Astrocyte of the spinal cord (primary cell): ENCODE measurements at places on chromosomes 5 and 9.

DNA sequence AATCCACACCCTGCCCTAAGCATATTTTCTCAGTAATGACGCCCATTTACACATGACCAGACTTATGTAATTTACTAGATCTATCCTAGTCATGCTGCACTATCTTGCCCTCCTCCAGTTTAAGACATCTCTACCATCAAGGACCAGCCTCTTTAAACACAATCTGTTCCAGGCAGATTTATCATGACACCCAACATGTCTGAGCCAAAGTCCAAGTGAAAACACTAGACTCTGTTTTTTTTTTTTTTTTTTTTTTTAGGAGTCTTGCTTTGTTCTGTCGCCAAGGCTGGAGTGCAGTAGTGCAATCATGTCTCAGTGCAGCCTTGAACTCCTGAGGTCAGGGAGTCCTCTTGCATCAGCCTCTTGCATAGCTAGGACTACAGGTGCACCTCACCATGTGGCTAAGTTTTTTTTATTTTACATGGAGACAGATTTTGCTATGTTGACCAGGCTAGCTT is 354.6 kb downstream of the ARRDC3 start:
- DNase-seq = no peak

- DNase-seq = no peak
Observed at GRCh38 chr5:14281746-14282181, 138.6 kb downstream of the TRIO start.

DNA sequence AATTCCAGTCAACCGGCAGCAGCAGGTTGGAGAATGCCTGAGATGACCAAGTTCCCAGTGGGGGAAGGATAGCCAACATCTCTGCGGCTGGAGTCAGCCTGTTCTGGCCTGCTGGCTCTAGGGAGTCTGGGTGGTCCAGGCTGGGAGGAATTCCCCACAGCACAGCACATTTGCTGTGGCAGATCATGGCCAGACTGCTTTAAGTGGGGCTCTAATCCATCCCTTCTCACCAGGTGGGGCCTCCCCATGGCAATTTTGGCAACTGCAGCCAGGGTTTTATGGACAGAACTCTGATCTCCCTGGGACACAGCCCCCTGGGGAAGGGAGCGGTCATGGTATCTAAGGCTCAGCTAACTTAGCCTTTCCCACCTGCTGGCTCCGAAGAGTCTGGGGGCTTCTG is 226.1 kb downstream of the DTWD2 start:
- no peak for DNase-seq

GRCh38 chr9:129483415-129484351 is 137.2 kb downstream of the C9orf50 start:
- DNase-seq = peak; percentile 93

GRCh38 chr9:136742591-136743391 is at the start of gene LCN10:
Gene LCN10 (minus strand): TSS chr9:136742940. CDS start chr9:136742903, 37 bp downstream.
- DNase-seq = no peak

GRCh38 chr5:180093241-180093640 is 21.7 kb upstream of the RNF130 start:
- DNase-seq = no peak

GRCh38 chr9:110980261-110980660 is 58.0 kb downstream of the LPAR1 start:
- DNase-seq = no peak

DNA sequence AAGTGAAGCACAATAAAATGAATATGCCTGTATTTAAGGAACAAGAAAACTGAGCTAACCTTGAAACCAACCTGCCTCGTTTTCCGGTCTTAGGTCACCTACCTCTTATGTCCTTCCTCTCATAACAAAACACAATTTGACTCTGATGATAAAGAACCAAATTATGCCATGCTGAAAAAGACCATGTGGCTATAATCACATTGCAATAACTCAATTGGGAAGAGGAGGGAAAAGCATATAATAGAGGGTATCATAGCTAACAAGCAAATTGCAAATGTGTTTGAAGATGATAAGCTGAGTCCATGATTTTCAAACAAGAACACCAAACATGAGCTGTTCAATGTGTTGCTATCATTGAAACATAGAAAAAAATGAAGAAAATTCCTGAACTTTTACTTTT is 260.8 kb downstream of the PLK2 start:
- no peak for DNase-seq

- no peak for DNase-seq
Observed at GRCh38 chr5:20470997-20471396, 483.0 kb upstream of the CDH18 start.

- DNase-seq = no peak
Observed at GRCh38 chr5:132681983-132682382, 8.2 kb downstream of the IL4 start.

GRCh38 chr9:78031444-78031892 is at the start of gene GNAQ:
Gene GNAQ (minus strand): TSS chr9:78031811. CDS start chr9:78031235, 576 bp downstream.
- DNase-seq = no peak

DNA sequence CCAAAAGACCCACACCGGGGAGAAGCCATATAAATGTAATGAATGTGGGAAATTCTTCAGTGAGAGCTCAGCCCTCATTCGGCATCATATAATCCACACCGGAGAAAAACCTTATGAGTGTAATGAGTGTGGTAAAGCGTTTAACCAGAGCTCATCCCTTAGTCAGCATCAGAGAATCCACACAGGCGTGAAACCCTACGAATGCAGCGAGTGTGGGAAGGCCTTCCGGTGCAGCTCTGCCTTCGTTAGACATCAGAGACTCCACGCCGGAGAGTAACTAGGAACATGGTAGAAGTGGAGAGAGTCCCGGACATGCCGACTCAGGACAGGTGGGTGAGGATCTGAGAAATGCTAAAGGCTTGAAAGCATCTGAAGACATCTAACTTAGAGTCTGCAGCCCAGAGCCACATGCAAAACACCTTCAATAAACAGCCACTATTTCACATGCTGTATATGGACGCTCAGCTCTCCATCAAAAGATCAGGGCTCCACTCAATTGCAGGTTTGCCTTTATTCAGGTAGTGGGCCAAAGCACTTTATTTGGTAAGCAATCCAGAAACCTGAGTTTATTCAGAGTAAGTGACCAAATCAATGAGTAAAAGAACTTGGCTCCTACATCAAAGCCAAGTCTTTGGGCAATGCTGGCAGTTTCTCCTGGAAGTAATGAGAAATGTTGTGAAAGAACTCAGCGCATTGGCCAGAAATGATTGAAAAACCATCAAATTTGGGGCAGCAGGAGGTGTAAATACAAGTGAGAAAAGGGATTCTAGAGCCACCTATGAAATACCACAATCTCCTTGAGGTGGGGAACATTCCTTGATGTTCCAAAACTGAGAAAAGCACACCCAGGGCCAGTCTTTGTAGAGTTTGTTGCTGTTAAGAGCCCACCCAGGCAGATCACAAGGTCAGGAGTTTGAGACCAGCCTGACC is 6.0 kb downstream of the RPL12 start:
- peak; percentile 42 for DNase-seq

DNA sequence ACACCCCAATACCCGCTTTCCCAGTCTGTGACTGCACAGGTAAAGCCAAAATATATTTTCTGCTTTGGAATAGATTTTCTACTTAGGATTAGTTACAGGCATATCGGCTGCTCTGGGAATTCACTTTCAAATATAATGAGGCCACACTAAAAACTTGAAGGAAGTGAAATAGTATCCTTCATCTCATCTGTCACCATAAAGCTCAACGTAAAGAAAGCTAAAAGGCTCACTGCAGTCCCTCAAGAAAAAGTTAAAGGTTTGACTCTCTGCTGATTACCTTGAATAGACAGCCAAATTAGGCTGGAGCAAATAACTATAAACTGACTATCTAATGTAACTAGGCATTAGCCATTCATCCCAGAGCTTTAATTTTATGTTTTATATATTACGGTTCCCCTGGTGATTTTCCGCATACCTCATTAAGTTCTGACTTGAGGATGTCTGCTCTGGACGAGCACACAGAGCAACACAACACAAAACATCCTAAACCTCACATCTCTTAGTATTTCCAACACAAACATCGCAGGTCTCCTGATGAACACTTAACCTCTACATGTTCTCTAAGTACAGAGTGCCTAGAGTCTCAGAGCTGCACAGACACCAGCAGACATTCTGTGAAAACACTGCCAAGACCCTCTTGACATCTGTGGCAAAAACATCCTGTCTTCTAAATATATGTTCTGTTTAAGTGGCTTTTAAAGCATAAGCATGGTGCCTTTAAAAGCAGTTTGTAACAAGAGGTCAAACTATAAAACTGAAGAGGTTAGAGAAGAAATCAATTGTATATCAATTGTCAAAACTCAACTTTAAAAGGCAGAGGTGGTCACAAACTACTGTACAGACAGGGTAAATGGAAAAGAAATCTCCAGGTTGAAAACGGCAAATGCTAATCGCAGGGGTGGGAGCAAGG is 35.4 kb downstream of the ELAVL2 start:
- no peak for DNase-seq

DNA sequence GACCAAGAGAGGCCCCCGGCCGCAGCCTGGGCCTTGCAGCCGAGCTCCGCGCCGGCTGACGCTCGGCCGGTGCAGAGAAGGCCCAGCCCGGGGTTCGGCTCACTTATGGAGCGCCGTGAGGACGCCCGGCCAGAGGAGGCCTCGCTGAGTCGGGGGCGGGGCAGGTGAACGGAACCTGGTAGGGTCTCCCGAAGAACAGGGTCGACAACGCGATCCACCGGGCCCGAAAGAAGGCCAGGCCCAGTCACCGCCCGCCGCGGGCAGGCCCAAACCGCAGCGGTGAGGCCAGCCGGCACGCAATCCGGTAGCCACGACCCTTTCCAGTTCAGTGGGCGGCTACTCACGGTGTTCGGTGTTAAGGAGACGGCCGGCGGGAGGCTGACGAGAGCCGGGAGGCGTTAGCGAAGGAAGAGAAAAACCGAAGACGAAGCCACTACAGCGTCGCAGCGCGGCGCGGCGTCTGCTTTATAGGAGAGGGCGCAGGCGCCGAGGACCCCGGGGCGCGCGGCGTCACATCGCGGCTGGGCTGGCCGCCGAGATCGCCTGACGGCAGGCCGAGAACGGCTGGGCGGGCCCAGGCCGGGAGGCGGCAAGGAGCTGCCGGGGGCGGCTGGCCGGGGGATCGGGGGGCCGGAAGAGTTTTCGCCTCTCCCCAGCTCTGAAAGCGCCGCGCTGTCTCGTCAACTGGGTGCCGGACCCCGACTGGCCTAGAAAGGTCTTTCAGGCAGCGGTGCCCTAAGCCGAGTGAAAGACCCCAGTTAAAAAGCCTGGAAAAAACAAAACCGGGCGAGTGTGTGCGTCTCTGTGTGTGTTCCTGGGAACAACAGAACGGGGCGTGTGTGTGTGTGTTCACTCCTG is at the start of gene SKP1:
SKP1 (minus strand) TSS at position 440 of the 858 bp plus-strand sequence. CDS start 2,928 bp downstream, outside the sequence.
- DNase-seq = peak; percentile 81

DNA sequence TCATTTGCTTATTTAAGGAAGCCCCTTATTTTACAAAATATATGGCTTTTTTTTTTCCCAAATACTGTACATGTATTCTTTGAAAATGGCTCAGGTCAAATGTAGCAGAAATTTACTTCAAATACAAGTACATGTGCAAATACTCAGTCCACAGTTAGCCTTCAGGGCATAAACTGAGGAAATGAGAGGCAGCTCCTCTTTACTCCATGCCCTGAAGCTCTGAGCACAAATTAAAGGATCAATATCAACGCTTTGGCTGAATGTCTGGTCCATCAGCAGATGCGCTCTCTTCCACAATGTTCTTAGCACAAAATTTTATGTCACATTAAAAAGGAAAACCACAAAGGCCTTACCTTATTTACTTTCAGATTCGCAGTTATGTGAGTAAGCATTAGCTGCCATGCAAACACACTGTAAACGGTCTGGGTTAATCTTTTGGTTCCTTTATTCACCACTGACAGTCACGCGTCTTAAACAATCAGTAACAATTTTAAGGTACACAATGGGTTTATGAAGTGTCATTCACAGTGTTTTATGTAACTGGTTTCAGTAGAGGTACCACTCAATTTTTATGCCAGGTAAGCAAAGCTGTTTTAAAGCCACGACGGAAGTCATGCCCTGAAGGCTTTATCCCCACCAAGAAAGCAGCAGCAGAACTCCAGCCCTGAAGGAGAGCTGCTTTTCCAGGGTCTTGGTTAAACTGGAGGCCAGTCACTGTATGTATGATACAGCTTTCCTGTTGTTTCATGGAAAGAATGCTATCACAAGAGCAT is 103.4 kb downstream of the OTULIN start:
- no peak for DNase-seq

- no peak for DNase-seq
Observed at GRCh38 chr9:75185585-75186170, 97.4 kb downstream of the OSTF1 start.

GRCh38 chr5:138032028-138032571 is 779 bp downstream of the FAM13B start:
- DNase-seq = no peak

- DNase-seq = peak; percentile 21
Observed at GRCh38 chr5:168908207-168908606, 329.0 kb upstream of the PANK3 start.

GRCh38 chr5:7453947-7454346 is 58.0 kb downstream of the ADCY2 start:
- no peak for DNase-seq

- no peak for DNase-seq
Observed at GRCh38 chr5:168031614-168032013, 259.8 kb upstream of the WWC1 start.

DNA sequence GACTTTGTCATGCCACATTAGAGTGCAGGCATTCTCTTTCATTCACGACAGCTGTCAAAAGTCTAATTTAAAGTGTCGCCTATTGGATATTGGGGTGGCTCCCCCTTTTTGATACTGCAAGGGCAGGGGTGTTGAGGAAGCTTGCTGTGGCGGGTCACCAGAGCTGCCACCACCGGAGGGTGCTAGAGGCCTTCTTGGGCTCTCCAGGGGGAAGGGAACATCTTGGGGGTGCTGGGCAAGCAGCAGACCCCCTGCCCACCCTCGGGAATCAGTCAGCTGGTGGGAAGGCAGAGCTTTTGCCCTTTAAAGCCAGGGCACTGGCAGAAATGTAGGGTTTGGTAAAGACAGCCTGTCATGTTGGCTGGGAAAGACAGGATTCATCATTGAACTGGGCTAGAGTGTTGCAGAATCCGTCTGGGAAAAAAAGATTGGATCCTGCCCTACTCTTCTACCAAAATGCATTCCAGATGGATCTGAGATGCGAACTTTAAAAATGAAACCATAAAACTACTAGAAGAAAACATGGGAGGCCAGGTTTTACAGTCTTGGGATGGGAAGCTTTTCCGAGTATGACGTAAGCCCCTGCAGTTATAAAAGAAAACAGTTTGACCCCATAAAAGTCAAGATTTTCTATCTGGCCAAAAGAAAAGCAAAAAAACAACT is 22.3 kb downstream of the COL5A1 start:
- DNase-seq = no peak

- peak; percentile 29 for DNase-seq
Observed at GRCh38 chr5:73709536-73710129, 83.6 kb downstream of the ARHGEF28 start.

- peak; percentile 8 for DNase-seq
Observed at GRCh38 chr9:32524892-32525708, 896 bp downstream of the RIGI start.

- DNase-seq = no peak
Observed at GRCh38 chr9:137318602-137319001, 16.5 kb upstream of the NRARP start.

DNA sequence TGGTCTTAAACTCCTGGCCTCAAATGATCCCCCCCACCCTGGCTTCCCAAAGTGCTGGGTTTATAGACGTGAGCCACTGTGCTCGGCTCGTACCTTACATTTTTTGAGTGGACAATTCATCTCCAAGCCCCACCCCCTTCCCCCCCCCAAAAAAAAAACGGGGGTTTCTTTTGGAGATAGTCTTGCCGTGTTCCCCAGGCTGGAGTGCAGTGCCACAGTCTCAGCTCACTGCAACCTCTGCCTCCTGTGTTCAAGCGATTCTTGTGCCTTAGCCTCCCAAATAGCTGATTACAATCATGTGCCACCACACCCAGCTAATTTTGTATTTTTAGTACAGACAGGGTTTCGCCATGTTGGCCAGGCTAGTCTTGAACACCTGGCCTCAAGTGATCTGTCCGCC is 31.3 kb downstream of the ANKHD1 start:
- DNase-seq = no peak
